Stomach (tissue), 19 donors: ENCODE measurements at places on chromosomes 1 and 21. TPM values are rescaled to one million over a fixed set of nuclear protein-coding genes. Genes with fewer than 3 reads are reported as not detected.
A peak's percentile ranks its signal among the peaks of the same experiment; 100 is the strongest.

- DNase-seq: no peak
Measured at GRCh38 chr1:93673163-93673829, 8.3 kb downstream of the BCAR3 start.

DNA sequence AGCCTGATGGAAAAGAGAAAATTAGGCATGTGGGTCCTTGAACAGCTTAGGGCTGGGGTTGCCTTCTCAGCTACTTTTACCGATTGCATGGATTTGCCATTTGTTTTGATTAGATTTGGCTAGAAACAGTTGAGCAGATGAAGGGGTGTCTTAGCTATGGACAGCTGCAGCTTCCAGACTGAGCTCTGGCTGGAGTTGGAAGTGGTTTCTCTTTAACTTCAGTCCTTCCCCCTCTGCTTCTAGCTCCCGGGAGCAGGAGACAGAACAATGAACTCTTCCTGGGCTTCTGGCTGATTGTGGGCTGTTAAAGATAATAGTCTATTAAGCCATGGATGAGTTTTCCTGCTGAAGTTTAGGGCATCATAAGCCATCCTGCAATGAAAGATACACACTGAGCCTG lies 50.7 kb downstream of the UBE2T start:
- no peak for DNase-seq

DNA sequence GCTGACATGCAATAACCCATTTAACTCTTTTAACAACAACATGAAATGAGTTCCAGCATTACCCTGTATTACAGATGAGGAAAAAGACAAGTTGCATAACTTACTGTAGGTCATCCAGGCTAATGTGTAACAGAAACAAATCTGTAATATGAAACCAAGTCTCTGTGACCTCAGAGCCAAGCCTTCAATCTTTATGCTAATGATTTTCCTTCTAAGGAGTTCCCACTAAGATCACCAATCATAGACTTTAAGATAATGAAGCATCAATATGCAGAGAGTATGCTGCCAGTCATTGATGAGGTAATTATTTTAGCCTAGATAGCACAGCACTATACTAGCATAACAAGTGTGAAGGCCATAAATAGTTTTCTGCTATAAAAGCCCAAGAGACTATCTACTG lies 35.6 kb upstream of the RNPC3 start:
- DNase-seq: peak; percentile 3

DNA sequence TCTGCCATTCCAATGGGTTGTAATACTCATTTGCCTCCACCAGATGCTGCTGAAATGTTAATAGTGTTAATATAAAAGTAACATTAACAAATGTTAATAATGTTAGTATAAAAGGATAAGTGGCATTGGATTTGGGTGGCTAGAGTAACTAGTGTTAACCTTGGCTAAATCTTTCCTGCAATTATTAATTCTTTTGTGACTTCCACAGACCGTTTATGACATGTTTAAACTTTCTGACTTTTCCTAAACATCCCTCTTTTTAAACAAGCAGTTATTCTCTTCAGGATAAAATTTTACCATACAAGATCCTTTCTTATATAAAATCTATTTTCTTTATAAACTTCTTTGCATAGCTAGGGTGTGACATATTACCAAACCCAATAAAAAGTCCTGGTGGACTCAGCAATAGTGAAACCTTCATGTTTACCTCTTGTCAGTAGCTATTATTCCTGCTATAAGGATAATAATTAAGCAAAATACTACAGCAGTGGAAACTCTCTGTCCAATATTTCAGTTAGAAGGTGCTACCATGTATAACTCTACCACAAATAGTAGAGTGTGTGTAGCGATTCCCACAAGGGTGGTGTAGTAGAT lies 41.5 kb downstream of the CCDC30 start:
- no peak for DNase-seq

GRCh38 chr1:66984491-66984890 lies 59.7 kb downstream of the MIER1 start:
- no peak for DNase-seq

GRCh38 chr1:42192106-42192505 lies 27.6 kb upstream of the GUCA2A start:
- DNase-seq: no peak

DNA sequence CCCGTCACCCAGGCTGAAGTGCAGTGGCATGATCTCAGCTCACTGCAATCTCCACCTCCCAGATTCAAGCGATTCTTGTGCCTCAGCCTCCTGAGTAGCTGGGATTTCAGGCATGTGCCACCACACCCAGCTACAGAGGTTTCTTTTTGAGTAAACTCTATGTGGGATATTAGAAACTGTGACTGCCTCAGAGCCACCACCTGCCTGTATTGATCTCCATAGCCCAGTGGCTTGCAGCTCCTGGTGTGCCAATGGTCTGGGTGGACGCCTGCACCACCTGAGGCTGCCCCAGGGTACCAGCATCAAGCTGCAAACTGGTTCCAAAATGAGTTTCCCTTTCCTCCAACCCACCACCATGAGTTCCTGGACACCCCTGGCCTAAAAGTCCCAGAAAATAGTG lies 89.7 kb upstream of the SLC44A3 start:
- DNase-seq: no peak

DNA sequence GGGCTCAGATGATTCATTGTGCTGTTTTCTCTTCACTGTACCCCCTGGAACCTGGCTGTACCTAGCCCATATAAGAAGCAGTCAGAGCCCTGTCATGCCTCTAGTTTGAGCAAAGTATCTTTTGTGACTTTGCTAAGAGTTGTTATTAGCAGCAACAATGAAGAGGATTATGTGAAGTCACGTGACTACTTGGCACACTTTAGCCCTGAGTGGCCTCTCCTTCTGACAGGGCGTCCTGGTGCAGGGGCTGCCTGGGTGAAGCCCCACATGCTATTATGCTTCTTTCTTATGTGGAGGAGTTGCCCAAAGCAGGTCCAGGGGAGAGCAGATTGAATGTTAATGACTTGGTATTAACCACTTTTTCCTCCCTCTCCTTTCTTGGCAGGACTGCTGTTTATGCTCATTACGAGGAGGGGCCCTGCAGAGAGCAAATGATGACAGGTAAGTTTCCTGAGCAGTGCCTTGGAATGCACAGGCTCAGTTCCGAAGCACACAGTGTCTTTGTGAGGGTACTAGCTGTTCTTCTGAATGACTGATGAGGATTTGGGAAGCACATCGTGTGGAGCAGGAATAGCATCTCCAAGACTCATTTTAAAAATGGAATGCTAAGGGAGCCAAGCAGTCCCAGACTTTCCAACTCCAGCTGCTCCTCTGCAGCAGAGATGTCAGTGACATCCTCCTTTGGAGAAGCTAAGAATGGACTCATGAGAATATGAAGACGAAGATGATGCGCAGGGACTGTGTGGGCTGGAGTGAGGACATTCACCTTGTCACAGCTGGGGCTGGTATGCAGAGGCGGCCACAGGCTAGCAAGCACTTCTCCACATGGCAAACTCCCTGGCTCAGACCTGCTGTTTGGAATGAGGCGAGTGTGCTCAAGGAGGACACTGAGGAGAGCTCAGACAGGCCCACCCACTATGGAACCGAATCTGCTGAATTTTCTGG lies 15.2 kb upstream of the ST3GAL3 start:
- no peak for DNase-seq

DNA sequence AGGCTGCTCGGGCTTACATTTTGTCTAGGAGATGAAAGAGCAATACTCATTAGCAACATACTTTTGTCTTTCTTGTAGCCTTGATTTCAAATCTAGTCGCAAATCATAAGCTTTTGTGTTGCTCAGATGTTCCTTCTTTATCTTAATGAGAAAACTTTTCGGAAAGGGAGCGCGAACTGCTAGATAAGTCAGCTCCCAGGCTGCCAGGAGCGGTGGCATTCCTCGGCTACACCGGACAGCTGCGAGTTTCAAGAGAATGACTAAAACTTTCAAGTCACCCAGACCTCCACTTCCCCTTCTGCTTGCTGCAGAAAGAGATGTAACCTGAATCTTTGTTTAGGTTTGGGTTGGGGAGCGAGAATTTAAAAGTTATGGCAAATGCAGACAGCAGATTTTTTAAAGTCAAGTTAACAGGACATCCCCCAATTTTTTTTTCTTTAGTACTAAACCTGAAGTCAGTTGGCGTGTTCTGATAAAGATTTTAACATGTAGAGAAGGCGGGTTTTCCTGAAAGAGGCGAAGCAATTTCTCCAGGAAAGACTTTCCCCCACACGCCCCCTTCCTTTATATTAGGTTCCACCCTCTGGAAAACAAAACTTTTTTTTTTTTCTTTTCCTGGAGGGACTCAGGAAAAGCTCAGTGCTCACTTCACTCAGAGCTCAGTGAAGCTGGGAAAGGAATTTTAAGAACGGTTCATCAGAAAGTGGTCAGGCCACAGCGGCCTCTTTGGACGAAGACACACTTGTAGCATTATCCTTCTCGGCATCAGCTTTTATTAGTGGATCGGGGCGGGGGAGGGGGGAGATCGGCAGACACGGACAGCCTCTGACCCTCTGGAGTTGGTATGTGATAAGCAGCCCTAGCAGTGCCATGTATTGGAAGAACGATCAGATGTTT lies at the start of gene LHX8:
Gene LHX8, plus strand, starts transcription at position 639 of the 897 bp plus-strand sequence. CDS start 2,227 bp downstream, outside the sequence.
- peak; percentile 26 for DNase-seq

GRCh38 chr1:234845836-234846235 lies 235.9 kb upstream of the IRF2BP2 start:
- DNase-seq: no peak

DNA sequence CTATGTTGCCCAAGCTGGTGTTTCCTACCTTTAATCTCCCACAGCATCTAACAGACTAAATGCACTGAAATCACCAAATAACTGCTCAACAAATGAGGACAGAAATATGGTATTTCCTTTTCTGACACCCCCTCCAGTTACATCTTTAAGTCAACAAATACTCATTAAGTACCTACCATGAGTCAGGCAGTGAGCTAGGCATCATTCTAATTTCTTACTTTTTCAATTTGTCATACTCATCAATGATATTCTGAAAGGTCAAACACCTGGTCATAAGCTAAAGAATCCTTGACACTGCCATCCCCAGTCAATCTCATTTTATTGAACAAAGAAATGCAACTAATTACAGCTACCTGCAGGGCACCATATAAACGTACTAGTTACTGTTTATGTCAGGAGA lies 36.6 kb downstream of the LUZP1 start:
- no peak for DNase-seq

- no peak for DNase-seq
Measured at GRCh38 chr1:4549930-4550329, 104.5 kb upstream of the AJAP1 start.

GRCh38 chr1:39625462-39626273 lies 13.8 kb downstream of the HEYL start:
- peak; percentile 79 for DNase-seq

GRCh38 chr1:53581476-53581875 lies 122.3 kb downstream of the DMRTB1 start:
- DNase-seq: no peak

DNA sequence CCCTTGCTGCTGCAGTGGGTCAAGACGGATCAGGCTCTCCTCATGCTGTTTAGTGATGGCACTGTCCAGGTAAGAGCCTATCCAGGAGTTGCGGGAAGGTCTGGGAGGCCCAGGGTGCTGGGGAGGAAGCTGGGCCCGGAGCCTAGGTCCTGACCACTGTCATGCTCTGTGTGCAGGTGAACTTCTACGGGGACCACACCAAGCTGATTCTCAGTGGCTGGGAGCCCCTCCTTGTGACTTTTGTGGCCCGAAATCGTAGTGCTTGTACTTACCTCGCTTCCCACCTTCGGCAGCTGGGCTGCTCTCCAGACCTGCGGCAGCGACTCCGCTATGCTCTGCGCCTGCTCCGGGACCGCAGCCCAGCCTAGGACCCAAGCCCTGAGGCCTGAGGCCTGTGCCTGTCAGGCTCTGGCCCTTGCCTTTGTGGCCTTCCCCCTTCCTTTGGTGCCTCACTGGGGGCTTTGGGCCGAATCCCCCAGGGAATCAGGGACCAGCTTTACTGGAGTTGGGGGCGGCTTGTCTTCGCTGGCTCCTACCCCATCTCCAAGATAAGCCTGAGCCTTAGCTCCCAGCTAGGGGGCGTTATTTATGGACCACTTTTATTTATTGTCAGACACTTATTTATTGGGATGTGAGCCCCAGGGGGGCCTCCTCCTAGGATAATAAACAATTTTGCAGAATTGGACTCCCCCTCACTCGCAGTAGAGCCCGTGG lies 1.7 kb downstream of the DYNLT4 start:
- no peak for DNase-seq

GRCh38 chr1:169795687-169796086 lies 980 bp upstream of the METTL18 start:
- no peak for DNase-seq

- no peak for DNase-seq
Measured at GRCh38 chr1:17273096-17273495, 24.2 kb downstream of the PADI3 start.

- DNase-seq: no peak
Measured at GRCh38 chr21:39670701-39671100, 58.0 kb downstream of the B3GALT5 start.

GRCh38 chr1:201533836-201534235 lies 5.1 kb upstream of the NAV1 start:
- no peak for DNase-seq

DNA sequence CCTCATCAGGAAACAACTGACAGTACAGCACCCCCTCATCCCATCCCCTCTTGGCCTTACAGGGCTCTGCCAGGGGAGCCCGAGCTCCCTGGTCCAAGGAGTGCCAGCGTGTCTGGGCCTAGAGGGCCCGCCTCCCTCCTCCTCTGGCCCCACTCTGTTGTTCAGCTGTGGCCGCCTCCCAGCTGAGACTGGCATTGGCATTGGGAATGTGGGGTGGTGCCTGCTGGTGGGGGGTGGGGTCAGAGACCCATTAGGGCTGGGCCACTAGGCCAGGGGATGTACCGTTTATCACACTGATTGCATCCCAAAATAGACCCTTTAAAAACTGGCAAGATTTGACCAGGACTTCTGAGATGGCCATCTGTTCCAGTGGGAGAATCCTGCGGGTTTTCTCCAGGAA lies 1.4 kb downstream of the LDLRAP1 start:
- DNase-seq: peak; percentile 59

DNA sequence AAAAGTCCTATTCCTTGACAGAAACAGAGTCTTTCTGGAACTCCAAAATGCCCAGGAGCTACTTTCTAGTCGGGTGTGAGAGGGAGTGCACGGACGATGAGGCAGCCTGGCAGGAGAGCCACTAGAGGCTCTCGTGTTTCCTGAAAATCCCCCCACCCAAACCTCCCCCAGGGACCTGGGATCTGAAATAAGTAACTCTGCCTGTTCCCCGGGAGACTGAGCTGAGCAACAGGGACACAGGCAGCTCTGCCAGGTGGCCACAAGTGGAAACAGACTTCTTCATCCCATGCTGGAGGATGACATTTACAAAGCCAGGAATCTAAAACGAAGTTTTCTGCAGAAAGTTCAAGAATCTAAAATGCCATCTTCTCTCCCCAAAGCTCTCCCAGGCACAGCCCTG lies 77.1 kb downstream of the ITPKB start:
- DNase-seq: no peak

Gene OR2L13
- 0.37 TPM for total RNA-seq

Gene NT5C1A
- not detected for total RNA-seq

Gene GNL2
- total RNA-seq: 119 TPM

Gene TMEM82
- not detected for total RNA-seq

Gene INSRR
- total RNA-seq: not detected

Gene LORICRIN
- total RNA-seq: not detected

Gene OR10Z1
- total RNA-seq: not detected

Gene GJA5
- total RNA-seq: not detected

Gene ERICH3
- 0.55 TPM for total RNA-seq

Gene YOD1
- 13.5 TPM for total RNA-seq

Gene DNALI1
- total RNA-seq: 4.1 TPM

Gene OVAAL
- total RNA-seq: not detected

Gene FBLIM1
- total RNA-seq: 56.7 TPM

Gene PRPF38B
- total RNA-seq: 53.8 TPM

Gene TLR5
- total RNA-seq: 25.9 TPM

Gene CTH
- 5.5 TPM for total RNA-seq
